Aorta (tissue), 5 donors: ENCODE measurements at places on chromosomes 7 and 10. TPM values are rescaled to one million over a fixed set of nuclear protein-coding genes. Genes with fewer than 3 reads are reported as not detected.

The BMPER gene
- 1.1 TPM for polyA plus RNA-seq

DNA sequence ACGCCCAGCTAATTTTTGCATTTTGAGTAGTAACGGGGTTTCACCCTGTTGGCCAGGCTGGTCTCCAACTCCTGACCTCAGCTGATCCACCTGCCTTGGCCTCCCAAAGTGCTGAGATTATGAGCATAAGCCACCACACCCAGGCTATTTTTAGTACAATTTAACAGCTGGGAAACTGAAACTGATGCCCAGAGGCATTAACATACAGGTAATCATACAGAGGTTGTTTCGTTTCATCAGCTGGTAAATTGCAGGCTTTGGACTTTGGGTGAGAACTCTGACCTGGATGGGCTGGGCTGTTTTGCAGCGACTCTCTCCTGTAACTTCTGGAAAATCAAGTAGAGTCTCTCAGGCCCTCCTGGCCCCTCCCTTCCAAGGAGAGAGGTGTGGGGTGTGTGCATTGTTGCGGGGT is 6.2 kb upstream of the ACHE start:
- H3K4me1 ChIP-seq: no peaks in the 10 kb centered on the region
- H3K36me3 ChIP-seq: no peaks in the 10 kb centered on the region
- no peaks in the 10 kb centered on the region for H3K27me3 ChIP-seq
- DNase-seq: no peak

DNA sequence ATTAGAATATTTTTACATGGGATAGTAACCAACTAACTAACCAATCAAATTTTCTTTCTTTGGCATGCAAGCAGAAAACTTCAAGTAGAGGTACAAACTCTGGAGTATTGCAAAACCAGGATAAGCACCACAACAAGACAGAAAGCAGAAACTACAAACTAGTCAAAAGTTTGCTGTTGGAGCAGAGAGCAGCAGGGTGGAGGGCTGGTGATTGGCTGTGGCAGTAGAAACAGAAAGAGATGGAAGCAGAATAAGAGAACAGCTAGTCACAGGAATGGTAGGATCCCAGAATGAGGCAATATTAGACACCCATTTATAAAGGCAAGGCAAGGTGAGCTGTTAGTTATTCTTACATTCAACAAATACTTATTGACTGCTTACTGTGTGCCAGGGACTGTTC is 6.8 kb upstream of the MACC1 start:
- no peaks in the 10 kb centered on the region for H3K36me3 ChIP-seq
- no peak for DNase-seq
- no peak overlapping the region for H3K4me3 ChIP-seq
- no peak overlapping the region for H3K27ac ChIP-seq

DNA sequence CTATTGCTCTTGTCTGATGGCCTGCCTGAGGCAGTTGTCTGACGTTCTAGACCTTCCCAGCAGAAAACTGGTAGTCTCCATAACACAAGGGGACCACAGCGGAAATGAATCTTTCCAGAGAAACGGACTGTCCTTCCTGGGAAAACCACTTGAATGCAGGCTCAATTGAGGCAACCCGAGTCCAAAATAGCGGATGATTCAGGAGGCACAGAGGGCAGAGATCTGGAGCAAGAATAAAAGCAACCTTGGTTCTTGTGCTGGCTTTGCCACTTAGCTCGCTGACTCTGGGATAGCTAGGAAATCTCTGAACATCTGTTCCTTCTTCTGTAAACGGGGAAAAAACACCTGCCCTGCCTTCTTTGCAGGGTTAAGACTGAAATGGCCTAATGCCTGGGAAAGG is 178.8 kb downstream of the NEURL1 start:
- no peaks in the 10 kb centered on the region for H3K36me3 ChIP-seq
- no peaks in the 10 kb centered on the region for H3K27me3 ChIP-seq
- no peak overlapping the region for H3K4me3 ChIP-seq
- H3K27ac ChIP-seq: no peak overlapping the region

DNA sequence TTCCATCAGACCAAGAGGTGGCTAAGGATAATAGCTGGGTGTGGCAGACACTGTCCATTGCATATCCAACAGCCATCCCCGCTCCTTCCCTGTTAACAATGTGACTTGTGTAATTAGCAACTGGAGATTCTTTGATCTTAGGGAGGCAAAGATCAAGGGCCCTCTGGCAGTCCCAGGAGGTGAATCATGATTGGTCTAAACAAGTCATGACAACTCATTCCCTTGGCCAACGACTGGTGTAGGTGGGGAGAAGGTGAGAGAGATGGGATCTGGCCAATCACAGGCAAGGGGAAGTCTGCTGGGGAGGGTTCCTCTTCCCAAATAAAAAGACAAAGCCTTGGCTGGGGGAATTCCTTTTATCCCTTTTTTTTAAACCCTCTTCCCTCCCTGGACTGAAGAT is 46.2 kb upstream of the COMTD1 start:
- no peak overlapping the region for H3K27ac ChIP-seq
- no peak for DNase-seq
- no peaks in the 10 kb centered on the region for H3K36me3 ChIP-seq
- H3K4me1 ChIP-seq: no peaks in the 10 kb centered on the region
- no peaks in the 10 kb centered on the region for H3K27me3 ChIP-seq
- no peak overlapping the region for H3K4me3 ChIP-seq

The MLXIPL gene
- polyA plus RNA-seq: 0.23 TPM

DNA sequence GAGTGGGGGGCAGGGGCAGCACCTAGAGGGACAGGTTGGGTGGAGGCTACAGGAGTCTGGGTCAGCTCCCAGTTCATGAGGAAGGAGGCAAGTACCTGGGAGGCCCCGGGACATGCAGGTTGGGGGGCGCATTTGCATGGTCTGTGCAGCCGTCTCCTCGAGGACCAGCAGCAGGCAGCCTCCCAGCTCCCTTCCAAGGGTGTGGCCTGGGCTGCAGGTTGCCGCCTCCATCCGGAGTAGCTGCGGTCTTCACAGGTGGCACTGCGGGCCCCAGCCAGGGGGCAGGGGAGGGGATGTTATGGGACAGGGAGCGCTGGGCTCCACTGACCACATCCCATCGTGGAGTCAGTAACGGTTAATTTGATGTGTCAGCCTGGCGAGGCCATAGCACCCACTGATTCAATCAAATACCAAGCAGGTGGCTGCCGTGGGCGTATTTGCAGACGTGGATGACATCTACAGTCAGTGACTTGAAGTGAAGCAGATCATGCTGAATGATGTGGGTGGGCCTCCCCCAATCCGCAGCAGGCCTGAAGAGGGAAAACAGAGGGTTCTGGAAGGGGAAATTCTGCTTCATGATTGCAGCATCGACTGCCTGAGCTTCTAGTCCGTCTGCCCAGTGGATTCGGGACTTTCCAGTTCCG is 81.6 kb downstream of the PRKAG2 start:
- H3K4me3 ChIP-seq: no peak overlapping the region
- H3K36me3 ChIP-seq: no peaks in the 10 kb centered on the region
- peak; percentile 52 for DNase-seq
- H3K27ac ChIP-seq: no peak overlapping the region
- H3K4me1 ChIP-seq: no peaks in the 10 kb centered on the region
- no peaks in the 10 kb centered on the region for H3K27me3 ChIP-seq

DNA sequence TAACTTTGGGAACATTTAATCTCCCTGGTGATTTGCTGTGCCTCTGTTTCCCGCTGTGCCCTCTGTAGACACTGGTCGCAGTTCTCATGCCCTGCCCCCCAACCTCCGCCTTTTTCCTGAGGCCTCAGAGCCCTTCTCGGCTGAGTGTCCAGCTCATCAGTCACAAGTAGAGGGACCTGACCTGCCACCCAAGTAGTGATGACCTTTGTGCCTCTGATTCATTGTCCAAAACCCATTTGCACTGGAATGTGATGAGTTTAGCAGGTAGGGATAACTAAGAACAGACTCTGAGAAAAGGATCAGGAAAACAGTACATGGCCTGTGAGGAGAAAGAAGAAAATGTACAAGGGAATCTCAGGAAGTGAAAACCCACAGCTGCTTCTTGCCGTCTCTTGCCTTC is 58.8 kb downstream of the LANCL2 start:
- no peaks in the 10 kb centered on the region for H3K27me3 ChIP-seq
- no peaks in the 10 kb centered on the region for H3K4me1 ChIP-seq
- no peak overlapping the region for H3K4me3 ChIP-seq
- H3K27ac ChIP-seq: no peak overlapping the region
- peaks cover 4% of the 10 kb centered on the region for H3K36me3 ChIP-seq

The GGCT gene
- polyA plus RNA-seq: 64.2 TPM

GRCh38 chr10:87852089-87852488 is 11.2 kb downstream of the KLLN start:
- H3K4me1 ChIP-seq: no peaks in the 10 kb centered on the region
- H3K27ac ChIP-seq: no peak overlapping the region
- no peaks in the 10 kb centered on the region for H3K36me3 ChIP-seq

The USP6NL gene
- 3.8 TPM for polyA plus RNA-seq

DNA sequence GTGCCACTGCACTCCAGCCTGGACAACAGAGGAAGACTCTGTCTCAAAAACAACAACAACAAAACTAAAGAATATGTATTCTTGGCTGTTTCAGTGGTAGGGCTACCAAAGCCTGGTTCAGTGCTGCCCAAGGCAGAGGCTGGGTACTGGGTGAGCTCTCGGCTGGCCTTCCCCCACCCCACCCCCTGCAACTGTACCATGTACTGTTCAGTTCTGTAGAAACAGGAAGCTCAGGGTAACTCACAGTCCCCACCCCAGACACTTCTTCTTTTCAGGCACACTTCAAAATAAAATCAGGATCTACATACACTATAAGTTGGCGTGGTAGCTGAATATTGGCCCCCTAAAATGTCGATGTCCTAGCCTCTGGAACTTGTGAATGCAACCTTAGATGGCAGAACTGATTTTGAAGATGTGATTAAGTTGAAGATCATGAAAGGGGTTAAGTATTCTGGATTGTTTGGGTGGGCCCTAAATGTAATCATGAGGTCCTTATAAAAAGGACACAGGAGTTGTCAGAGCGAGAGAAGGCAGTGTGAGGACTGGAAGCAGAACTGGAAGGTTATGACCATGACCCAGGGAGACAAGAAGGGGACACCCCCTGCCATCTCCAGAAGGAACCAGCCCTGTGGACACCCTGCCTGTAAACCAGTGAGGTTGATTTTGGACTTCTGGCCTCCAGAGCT is 31.2 kb downstream of the TBXAS1 start:
- no peak for DNase-seq
- H3K4me1 ChIP-seq: no peaks in the 10 kb centered on the region
- H3K36me3 ChIP-seq: no peaks in the 10 kb centered on the region

The HABP2 gene
- polyA plus RNA-seq: not detected

DNA sequence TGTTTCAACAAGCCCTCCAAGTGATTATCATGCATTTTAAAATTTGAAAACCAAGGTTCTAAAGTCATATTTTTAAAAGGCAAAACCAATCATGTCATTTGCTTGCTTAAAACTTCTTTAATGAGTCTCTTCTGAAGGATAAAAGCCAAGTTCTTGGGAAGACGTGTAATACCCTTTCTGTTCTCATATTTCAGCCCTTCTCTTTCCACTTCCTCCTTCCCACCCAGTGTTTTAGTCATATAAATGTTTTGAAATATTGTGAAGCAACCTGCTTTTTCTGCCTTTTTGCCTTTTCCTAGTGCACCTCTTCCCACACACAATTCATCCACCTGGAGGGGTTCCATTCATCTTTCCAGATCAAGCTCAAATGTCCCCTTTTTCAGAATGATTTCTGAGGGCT is 211.1 kb upstream of the LRRTM3 start:
- H3K4me3 ChIP-seq: no peak overlapping the region
- H3K4me1 ChIP-seq: no peaks in the 10 kb centered on the region
- peaks cover 1% of the 10 kb centered on the region for H3K27me3 ChIP-seq
- H3K27ac ChIP-seq: no peak overlapping the region

The YKT6 gene
- 53.2 TPM for polyA plus RNA-seq

The NXPH1 gene
- not detected for polyA plus RNA-seq

DNA sequence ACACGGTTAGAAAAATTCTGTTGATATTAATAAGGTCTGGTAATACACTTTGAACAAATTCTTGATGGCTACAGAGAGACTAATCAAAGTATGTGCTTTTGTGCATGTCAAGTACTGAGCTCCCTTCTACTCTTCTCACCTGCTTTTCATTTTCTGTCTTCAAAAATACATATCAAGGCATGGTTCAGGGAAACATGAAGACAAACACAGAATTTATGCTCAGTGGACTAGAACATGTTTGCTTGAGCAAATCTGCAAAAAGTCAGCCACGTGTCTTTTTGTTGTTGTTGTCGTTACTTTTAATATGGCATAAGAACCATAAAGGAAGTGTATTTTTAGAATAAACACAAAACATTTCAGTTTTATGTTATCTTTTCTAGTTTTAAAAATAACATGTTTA is 21.9 kb downstream of the CDK13 start:
- no peak for DNase-seq
- H3K27ac ChIP-seq: no peak overlapping the region
- H3K4me3 ChIP-seq: no peak overlapping the region
- no peaks in the 10 kb centered on the region for H3K36me3 ChIP-seq
- H3K27me3 ChIP-seq: no peaks in the 10 kb centered on the region
- H3K4me1 ChIP-seq: peaks cover 3% of the 10 kb centered on the region

GRCh38 chr7:23539494-23539907 is 7.7 kb upstream of the TRA2A start:
- no peaks in the 10 kb centered on the region for H3K36me3 ChIP-seq
- H3K27ac ChIP-seq: no peak overlapping the region
- DNase-seq: no peak
- H3K4me1 ChIP-seq: no peaks in the 10 kb centered on the region
- H3K4me3 ChIP-seq: no peak overlapping the region

DNA sequence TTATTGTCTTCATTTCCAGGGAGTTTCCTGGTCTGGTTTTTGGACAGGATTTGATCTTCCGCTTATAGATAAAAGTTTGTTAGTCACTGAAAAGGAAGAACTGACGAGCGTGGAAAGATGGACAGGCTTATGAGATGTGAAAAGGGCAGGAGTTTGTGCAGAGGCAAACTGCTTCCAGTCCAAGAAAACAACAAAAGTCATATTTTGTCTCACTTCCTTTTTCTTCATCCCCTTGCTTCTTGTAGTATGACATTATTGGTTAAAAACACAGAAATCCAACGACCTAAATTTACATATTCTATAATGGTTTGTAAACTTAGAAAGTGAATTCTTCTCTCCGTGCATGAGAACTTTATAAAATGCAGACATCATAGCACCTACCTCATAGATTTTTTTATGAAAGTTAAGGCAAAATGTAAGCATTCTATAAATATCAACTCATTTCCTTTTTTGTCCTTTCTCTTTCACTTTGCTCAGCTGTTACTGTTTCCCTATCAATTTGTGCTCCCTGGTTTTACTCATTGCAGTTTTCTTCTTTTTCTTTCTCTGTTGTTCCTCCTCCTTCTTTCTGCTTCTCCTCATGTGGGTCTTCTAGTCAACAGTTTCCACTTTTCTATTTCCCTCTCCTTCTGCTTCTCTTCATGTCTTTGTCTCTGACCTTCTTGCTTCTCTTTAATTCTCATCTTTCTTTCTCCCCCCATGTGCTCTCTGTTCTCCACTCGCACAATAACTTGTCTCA is 370.2 kb downstream of the ARL4A start:
- no peaks in the 10 kb centered on the region for H3K4me1 ChIP-seq
- DNase-seq: no peak
- no peaks in the 10 kb centered on the region for H3K36me3 ChIP-seq
- H3K27ac ChIP-seq: no peak overlapping the region

DNA sequence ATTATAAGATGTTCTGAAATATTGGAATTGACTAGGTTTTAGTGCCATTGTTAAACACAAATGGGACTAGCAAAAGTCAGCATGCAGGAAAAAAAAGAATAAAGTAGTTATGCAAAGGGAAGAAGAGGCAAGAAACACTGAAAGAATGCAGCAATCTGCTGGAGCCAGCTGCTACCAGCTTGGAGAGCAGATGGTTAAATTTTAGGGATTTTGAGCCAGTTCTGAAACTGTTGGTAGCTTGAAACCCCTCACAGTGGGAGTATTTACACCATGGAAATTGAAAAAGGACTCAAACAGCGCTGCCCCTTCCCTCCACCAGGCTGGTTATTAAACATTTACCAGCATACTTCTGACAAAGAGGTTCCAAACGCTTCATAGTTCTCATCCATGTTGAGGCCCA is 41.0 kb downstream of the SCRN1 start:
- H3K4me1 ChIP-seq: no peaks in the 10 kb centered on the region
- H3K4me3 ChIP-seq: no peak overlapping the region
- no peaks in the 10 kb centered on the region for H3K27me3 ChIP-seq
- no peaks in the 10 kb centered on the region for H3K36me3 ChIP-seq
